Fibroblast of lung (primary cell): ENCODE measurements at places on chromosomes 6 and 20. TPM values are rescaled to one million over a fixed set of nuclear protein-coding genes. Genes with fewer than 3 reads are reported as not detected.

The CPNE5 gene
- 0.26 TPM in 1 of 2 replicates, not detected in the other for total RNA-seq

The KCNB1 gene
- total RNA-seq: under 0.01 TPM in 2 replicates

The RHAG gene
- not detected in 2 replicates for total RNA-seq

The PPIL6 gene
- total RNA-seq: 5.0 and 8.5 TPM in 2 replicates

The KCNK5 gene
- total RNA-seq: under 0.01 and 0.26 TPM in 2 replicates

The MAP1LC3A gene
- total RNA-seq: 21.8 and 30.4 TPM in 2 replicates

The CTAGE9 gene
- not detected in 2 replicates for total RNA-seq

The LAMA4 gene
- total RNA-seq: 494 and 636 TPM in 2 replicates

The SLC22A7 gene
- not detected in 2 replicates for total RNA-seq

The TMEM244 gene
- not detected in 2 replicates for total RNA-seq

The KIAA0408 gene
- 1.3 and 2.8 TPM in 2 replicates for total RNA-seq

The OR2B2 gene
- total RNA-seq: not detected in 2 replicates

The PHACTR3 gene
- not detected in 2 replicates for total RNA-seq

The SLC35A1 gene
- 27.7 and 35.8 TPM in 2 replicates for total RNA-seq

The LY6G6C gene
- total RNA-seq: not detected in 2 replicates

The TFEB gene
- 5.6 and 7.6 TPM in 2 replicates for total RNA-seq

The ZBTB9 gene
- total RNA-seq: 4.1 and 4.9 TPM in 2 replicates

The CAGE1 gene
- total RNA-seq: under 0.01 and 0.17 TPM in 2 replicates

The HLA-DRB5 gene
- total RNA-seq: not detected in 2 replicates

The VWA7 gene
- under 0.01 and 0.66 TPM in 2 replicates for total RNA-seq

The BMP6 gene
- total RNA-seq: under 0.01 TPM in 2 replicates

The GHRH gene
- total RNA-seq: not detected in 2 replicates

The WFDC5 gene
- total RNA-seq: not detected in 2 replicates

The GTPBP2 gene
- 111 and 174 TPM in 2 replicates for total RNA-seq

The SPEF1 gene
- under 0.01 and 0.17 TPM in 2 replicates for total RNA-seq

The ADGRG6 gene
- 30.0 and 49.9 TPM in 2 replicates for total RNA-seq

The NNAT gene
- total RNA-seq: 0.26 and 0.83 TPM in 2 replicates

The SLC32A1 gene
- not detected in 2 replicates for total RNA-seq

The HSPA12B gene
- 0.17 and 0.77 TPM in 2 replicates for total RNA-seq

The FOXS1 gene
- under 0.01 TPM in 1 of 2 replicates, not detected in the other for total RNA-seq

The AFG1L gene
- 5.4 and 5.6 TPM in 2 replicates for total RNA-seq

The SALL4 gene
- 0.51 and 1.5 TPM in 2 replicates for total RNA-seq
